Stimulated activated CD8-positive, alpha-beta memory T cell treated with anti-CD3 and anti-CD28 coated beads, Interleukin-4, amount 100 ng/mL, for 1 hour (primary cell): ENCODE measurements at places on chromosomes 12 and 14.

DNA sequence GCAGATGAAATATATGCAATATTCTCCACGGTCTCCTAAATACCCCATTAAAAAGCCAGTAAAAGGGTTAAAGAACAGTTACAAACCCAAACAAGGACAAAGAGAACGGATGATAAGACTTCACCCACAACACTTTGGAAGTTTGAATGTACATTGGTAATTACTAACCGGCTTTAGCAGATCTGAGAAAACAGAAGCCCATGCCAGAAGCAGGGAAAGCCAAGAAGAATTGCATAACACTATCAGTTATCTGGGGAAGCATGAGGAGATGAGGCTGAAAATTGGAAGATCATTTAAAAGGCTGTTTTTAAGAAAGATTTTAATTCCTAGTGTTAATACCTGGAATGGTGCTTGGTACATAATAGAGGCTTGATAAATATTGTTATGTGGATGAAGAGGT is 55.6 kb upstream of the MYBPC1 start:
- no peak for DNase-seq

GRCh38 chr14:90999299-90999698 is 61.1 kb downstream of the RPS6KA5 start:
- no peak for DNase-seq

DNA sequence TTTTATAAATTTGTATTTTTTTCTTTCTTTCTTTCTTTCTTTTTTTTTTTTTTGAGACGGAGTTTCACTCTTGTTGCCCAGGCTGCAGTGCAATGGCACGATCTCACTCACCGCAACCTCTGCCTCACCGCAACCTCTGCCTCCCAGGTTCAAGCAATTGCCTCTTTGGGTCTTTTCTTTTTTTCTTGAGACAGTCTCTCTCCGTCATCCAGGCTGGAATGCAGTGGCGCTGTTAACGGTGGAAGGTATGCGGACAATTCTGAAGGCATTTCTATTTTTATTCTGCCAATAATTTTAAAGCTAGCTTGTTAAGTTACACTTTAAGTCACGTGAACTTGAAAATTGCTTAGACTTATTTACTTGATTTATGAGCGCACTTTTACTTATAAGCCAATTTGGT is 8.8 kb upstream of the PHC1 start:
- no peak for DNase-seq

- DNase-seq = no peak
Measured at GRCh38 chr12:78483767-78484315, 380.7 kb upstream of the SYT1 start.
